ENCODE measurements at places on chromosomes 13 and 19. TPM values are rescaled to one million over a fixed set of nuclear protein-coding genes. Genes with fewer than 3 reads are reported as not detected.

DNA sequence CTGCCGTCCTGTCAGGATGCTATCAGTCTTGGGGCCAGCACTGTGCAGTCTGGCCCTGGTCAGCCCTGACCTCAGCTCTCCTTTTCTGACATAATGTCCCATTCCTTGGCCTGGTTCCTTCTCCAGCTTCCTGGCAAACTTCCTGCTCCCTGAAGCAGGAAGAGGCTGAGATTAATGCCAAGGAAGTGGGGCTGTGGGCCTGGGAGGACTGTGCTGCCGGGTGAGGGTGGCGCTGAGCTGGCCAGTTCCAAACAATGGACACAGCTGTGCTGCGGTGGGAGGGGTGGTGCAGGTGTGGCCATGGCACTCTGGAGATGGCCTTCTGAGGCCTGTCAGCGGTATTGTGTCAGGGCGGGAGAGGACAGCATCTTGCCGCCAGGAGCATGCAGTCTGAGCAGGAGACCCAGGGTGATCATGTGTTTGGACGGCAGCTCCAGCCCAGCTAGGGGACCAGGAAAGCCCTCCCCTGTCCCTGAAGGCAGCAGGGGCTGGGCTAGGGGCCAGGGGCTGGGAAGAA lies 30.9 kb downstream of the TUBA3C start:
- no peak for DNase-seq

Gene ZNF791
- total RNA-seq = 9.8 TPM

Gene HCST
- not detected for total RNA-seq

Gene CD22
- 15.4 TPM for total RNA-seq

Gene TPTE2
- total RNA-seq = not detected
